Jurkat, Clone E6-1 (cell line): ENCODE measurements at places on chromosomes 6 and 20.

DNA sequence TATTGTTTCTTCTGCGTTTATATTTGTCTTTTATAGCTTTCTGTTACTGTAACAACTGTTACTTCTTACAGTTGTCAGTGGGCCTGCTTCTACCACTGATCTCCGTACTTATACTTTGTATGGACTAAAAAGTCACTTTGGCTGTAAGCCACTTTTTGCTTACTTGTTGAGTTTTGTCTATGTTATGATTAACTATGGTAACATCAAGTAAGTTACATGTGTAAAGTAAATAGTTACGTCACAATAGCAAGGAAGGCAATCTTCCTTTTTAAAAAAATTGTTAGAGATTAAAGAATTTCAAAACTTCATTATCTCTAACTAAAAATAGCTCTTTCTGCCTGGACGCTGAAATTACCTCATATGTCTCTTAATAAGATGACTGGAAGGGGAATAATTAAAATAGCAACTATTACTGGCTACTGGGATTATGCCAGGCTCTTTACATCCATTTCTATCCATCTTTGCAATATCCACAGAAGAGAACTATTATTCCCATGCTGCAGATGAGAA lies 10.9 kb downstream of the TFB1M start:
- DNase-seq: no peak

DNA sequence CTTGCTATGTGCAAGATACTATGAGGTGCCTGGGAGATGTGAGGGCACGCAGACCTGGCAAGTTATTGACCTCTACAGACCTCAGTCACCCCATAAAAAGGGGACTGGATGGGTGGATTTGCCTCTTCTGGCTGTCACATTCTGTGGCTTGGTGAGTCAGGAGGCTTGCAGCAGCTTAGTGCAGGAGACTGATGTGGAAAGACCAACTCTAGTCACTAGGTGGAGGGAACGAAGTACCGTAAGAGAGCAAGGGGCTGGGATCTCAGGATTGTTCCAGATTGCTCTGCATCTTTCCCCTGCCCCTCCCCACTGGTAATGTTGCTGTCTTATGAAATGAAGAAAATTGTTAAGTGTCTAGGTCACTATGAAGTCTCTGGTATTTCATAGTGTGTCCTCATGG lies 3.3 kb downstream of the MAPRE1 start:
- no peak for DNase-seq

DNA sequence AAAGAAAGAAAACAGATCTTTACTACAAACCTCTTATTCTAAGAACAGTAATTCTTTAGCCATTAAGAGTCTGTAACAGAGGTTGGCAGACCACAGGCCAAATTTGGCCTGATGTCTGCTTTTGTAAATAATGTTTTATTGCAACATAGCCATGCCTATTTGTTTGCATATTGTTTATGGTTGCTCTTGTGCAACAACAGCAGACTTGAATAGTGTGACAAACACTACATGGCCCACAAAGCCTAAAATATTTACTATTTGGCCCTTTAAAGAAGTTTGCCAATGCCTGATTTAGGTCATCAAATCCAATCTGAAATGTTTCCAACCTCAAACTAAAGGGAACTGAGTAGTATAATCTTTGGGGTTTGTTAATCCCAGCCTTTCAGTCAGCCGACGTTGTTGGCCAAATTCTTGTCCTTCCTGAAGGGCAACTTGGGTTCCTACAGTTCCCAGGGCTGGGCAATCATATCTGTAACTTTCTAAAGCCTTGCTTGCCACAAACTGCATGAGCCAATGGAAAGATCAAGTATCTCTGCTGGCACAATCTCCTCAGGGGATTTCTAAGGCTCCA lies 33.9 kb upstream of the TBC1D20 start:
- no peak for DNase-seq

DNA sequence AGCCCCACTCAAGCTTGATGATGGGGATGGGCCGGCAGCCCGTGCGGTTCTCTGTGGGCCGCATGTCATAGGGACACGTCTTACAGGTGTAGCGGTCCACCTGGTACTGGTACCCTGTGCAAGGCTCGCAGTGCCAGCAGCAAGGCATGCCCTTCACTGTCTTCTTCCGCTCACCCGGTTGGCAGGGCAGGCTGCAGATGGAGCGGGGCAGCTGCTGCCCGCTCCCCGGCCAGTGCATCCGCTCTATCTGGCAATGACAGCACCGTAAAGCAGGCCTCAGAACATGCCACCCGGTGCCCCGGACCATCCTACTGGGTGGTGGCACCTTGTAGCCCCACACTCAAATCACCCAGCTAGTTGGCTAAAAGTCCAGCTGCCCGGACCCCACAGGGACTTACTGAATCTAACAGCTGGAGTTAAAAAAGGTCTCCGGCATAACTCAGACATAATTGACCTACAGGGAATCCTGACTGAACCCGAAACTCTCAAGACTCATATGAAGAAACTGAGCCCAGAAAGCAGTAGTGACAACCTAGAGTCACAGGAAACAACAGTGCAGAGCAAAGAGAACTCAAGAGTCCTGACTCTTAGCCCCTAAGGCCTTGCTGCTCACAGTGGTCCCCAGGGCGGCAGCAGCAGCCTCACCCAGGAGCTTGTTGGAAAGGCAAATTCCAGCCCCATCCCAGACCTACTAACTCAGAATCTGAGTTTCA lies 109.4 kb downstream of the GRM4 start:
- no peak for DNase-seq

GRCh38 chr6:133542056-133542821 lies 301.1 kb downstream of the EYA4 start:
- no peak for DNase-seq

GRCh38 chr6:133954657-133955576 lies 1.9 kb downstream of the TBPL1 start:
- no peak for DNase-seq

DNA sequence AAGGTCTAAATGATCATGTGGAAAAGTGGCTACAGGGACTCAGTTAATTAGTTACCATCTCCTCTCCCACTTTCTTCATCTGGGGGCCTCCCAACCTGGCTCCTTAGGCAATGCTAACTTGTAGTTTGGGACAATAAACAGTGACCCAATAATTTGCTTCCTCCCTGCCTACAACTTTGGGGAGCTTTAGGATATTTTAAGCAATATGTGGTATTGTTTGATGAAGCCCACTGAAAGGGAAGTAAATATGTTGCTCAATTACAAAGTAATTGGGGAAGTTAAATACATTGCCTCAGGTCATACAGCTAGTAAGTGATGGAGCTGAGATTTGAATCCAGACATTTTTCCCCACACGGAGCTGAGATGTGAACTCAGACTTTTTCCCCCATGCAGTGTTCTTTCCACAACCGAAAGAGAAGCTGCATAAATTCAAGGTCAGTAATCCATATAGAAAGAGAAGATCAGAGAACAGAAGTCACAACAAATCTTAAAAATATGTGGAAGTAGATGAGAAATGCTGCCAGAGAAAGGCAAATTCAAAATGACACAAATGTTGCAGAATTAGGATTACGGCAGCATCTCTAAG lies 26.6 kb downstream of the ZHX3 start:
- no peak for DNase-seq
